Kidney (tissue), 22 donors: ENCODE measurements at places on chromosomes 12 and 14. TPM values are rescaled to one million over a fixed set of nuclear protein-coding genes. Genes with fewer than 3 reads are reported as not detected.

The KCNK10 gene
- 0.54 TPM for total RNA-seq

The KLRC4 gene
- 1.4 TPM for total RNA-seq

The RTL1 gene
- not detected for total RNA-seq

The EPYC gene
- total RNA-seq, result not detected

The MUCL1 gene
- not detected for total RNA-seq

The ARMH4 gene
- 4.9 TPM for total RNA-seq

The ADGRD1 gene
- 6.7 TPM for total RNA-seq

- H3K36me3 ChIP-seq, result no peaks in the 10 kb centered on the region
- DNase-seq, result no peak
- no peak overlapping the region for H3K27ac ChIP-seq
- H3K4me3 ChIP-seq, result no peak overlapping the region
- no peaks in the 10 kb centered on the region for H3K4me1 ChIP-seq
These were observed 72.9 kb downstream of the CDK17 start for GRCh38 chr12:96327346-96327745.

DNA sequence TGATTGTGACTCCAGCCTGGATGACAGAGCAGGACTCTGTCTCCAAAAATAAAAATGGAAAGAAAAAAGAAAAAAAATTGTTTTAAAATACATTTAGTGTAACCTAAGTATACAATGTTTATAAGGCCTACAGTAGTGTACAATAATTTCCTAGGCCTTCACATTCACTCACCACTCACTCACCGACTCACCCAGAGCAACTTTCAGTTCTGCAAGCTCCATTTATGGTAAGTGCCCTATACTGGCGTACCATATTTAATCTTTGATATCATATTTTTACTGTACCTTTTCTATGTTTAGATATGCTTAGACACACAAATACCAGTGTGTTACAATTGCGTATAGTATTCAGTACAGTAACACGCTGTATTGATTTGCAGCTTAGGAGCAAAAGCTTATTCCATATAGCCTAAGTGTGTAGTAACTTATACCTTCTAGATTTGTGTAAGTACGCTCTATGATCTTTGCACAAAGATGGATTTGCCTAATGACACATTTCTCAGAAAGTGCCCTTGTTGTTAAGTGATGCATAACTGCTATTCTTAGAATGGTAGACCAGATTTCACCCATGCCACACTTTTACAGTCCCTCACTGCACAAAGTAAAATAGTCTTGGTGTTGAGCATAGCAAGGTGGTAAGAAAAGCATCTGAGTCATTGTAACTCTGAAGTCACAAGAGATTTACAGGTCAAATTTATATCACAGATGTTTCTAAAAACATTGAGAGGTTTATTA is 151.9 kb downstream of the LRRK2 start:
- no peak overlapping the region for H3K27ac ChIP-seq
- no peaks in the 10 kb centered on the region for H3K27me3 ChIP-seq

- no peak overlapping the region for H3K4me3 ChIP-seq
- no peaks in the 10 kb centered on the region for H3K4me1 ChIP-seq
- H3K36me3 ChIP-seq, result no peaks in the 10 kb centered on the region
- no peak overlapping the region for H3K27ac ChIP-seq
These were observed 5.5 kb upstream of the GABARAPL1 start for GRCh38 chr12:10207136-10207535.

- no peaks in the 10 kb centered on the region for H3K4me1 ChIP-seq
- no peak overlapping the region for H3K4me3 ChIP-seq
- H3K27me3 ChIP-seq, result no peaks in the 10 kb centered on the region
- no peaks in the 10 kb centered on the region for H3K36me3 ChIP-seq
- H3K27ac ChIP-seq, result no peak overlapping the region
These were observed 310.0 kb upstream of the DDHD1 start for GRCh38 chr14:53462931-53463778.

GRCh38 chr14:73462048-73462715 is 3.8 kb upstream of the NUMB start:
- H3K36me3 ChIP-seq, result no peaks in the 10 kb centered on the region
- peak overlapping the region; percentile 63 for H3K27ac ChIP-seq
- peak overlapping the region; percentile 47 for H3K4me3 ChIP-seq
- DNase-seq, result no peak
- peaks cover 33% of the 10 kb centered on the region for H3K4me1 ChIP-seq

DNA sequence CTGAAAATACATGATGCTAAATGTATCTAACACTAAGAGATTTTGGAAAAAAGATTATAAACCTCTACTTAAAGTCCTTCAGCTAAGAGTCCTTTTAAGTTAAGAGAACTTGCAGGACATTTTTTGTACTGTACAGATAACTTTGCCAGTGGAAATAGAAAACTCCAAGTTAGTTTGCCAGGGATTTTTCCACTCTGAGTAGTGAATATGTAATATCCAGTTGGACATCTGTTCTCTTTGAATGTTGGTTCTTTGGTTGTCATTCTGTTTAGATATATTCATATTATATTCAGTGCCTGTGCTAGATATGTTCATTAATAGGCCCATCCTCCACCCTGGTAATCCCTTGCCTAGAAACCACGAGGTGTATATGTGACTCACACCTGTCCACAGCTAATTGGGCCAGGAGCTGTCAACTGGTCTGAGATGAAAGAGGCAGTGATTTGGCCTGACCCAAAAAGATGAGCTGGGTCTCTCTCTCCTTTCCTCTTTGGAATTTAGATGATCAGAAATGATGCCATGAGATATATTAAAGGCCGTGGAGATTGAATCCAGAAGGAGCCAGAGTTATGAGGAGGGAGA is 261.0 kb upstream of the LRIG3 start:
- no peak overlapping the region for H3K27ac ChIP-seq
- H3K4me3 ChIP-seq, result no peak overlapping the region
- no peaks in the 10 kb centered on the region for H3K36me3 ChIP-seq

DNA sequence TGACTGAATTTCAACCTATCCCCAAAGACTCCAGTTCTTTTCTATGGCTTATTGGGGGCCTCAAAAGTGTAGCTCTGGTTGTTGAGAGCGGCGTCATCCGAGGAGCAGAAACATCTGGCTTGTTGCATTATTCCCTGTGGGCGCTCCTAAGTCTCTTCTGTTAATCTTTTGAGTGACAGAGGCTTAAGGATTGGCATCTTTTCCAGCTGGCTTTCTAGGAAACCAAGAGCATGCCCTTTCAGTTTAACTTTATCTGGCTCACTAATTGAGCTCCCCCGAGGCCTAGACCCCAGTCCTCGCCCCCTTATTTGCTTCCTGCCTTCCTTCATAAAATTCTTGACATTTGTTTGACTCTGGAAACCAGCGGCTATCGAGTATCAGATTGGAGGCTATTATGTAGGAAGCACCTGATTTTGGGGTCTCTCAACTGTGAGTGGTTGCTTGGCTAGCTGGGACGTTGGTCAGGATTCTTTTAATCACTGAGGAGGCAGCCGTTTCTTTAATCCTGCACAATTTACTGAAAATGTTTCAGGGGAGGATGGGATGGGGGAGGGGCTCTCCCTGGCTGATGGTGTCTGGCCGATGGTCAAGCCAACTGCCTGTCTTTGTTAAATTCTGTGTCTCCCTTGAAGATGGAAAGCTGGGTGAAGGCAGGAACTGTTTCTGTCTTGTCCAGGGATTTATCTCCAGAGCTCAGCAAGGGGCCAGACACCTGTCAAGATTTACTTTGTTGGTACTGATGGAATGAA is 3.1 kb downstream of the SMOC1 start:
- peaks cover 2% of the 10 kb centered on the region for H3K4me1 ChIP-seq
- H3K4me3 ChIP-seq, result no peak overlapping the region
- H3K36me3 ChIP-seq, result no peaks in the 10 kb centered on the region
- no peak overlapping the region for H3K27ac ChIP-seq

DNA sequence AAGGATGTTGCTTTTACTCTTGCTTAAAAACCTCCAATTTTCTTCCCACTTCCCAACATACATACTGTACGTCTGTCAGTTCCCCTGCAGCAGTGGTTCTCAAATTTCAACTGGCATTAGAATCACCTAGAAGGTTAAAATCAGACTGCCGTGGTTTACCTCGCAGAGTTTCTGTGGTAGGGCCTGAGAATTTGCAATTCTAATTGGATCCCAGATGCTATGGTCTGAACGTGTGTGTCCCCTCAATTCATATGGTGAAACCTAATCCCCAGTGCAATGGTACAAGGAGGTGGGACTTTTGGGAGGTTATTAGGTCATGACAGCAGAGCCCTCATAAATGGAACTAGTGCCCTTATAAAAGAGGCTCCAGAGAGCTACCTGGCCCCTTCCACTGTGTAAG is 226.9 kb downstream of the CRADD start:
- no peaks in the 10 kb centered on the region for H3K4me1 ChIP-seq
- H3K36me3 ChIP-seq, result no peaks in the 10 kb centered on the region
- H3K27me3 ChIP-seq, result no peaks in the 10 kb centered on the region
- no peak for DNase-seq
- H3K4me3 ChIP-seq, result no peak overlapping the region

DNA sequence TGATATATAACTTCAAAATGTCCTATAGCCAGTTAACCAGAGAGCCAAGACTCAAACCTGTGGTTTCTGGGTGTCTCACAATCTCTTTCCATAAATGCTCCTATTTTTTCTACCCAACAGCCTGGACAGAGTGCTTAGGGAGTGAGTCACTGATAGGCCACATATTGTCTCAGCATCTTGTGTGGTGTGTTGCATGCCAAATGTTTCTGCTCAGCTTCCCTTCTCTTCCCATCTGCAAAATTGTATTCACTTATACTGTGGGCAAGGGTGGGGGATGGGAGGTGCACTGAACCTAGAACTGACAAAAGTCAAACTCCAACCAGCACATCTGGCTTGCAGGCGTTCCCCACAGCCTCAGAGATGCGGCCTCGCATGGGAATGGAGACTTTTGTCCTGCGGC is 123.3 kb downstream of the KCNA5 start:
- no peak overlapping the region for H3K27ac ChIP-seq
- no peaks in the 10 kb centered on the region for H3K27me3 ChIP-seq
- no peak overlapping the region for H3K4me3 ChIP-seq
- no peaks in the 10 kb centered on the region for H3K36me3 ChIP-seq
- DNase-seq, result no peak
- H3K4me1 ChIP-seq, result no peaks in the 10 kb centered on the region

GRCh38 chr14:27267876-27268275 is 670.0 kb upstream of the NOVA1 start:
- H3K36me3 ChIP-seq, result no peaks in the 10 kb centered on the region
- H3K4me1 ChIP-seq, result no peaks in the 10 kb centered on the region
- H3K27me3 ChIP-seq, result no peaks in the 10 kb centered on the region
- no peak overlapping the region for H3K27ac ChIP-seq

DNA sequence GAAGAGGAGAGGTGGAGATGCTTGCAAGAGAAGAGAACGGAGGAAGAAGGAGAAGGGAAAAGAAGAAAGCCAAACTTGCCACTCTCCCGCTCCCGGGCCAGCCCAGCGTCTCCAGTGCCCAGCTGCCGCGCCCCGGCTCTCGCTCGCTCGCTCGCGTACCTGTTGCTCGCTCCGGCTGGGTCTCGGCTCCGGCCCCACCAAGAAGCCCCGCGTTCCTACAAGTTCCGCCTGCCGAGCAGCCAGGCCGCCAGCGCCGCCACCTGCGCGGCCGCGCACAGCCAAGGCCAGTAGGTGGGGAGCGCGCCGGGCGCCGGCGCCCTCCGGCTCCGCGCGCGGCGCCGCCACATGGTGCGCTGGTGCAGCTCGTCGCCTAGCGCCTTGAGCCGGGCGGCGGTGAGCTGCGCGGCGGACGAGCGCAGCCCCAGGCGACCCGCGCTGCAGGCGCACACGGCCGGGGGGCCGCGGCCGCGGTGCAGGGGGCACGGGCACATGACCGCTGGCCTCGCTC is 370 bp downstream of the HRK start:
- no peaks in the 10 kb centered on the region for H3K4me1 ChIP-seq
- H3K27ac ChIP-seq, result no peak overlapping the region
- H3K27me3 ChIP-seq, result peaks cover 36% of the 10 kb centered on the region
- H3K4me3 ChIP-seq, result no peak overlapping the region
- DNase-seq, result peak; percentile 80

DNA sequence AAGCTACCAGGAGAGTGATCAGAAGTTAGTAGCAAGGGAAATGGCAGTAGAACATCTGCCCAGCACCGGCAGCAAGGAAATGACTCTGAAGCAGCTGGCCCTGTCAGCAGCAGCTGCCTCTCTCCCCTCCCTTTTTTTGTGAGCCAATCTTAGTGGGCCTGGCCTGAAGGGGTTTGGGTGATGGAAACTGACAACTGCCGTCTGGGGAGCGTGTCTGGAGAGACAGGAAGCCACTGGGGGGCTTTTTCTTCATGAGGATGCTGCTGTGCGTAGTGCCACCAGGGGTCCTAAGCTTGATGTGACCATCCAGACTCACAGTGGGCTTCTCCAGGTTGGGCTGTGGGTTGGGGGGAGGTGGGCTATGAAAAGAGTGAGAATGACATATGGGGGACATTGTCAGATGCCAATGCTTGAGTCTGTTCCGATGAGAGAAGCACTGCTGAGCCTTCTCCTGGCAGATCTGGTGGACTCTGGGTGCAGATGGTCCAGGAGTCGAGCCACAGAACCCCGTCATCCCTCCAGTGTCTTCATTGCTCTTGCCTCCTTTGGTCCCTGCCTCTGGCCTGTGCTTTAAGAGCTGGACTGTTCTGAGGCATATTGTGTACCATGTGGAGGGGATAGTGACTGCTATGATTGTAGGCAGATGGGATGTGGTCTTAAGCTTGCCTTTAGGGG is 87.6 kb upstream of the HIF1A start:
- DNase-seq, result no peak
- H3K36me3 ChIP-seq, result no peaks in the 10 kb centered on the region
- no peaks in the 10 kb centered on the region for H3K27me3 ChIP-seq
- H3K27ac ChIP-seq, result no peak overlapping the region
- no peak overlapping the region for H3K4me3 ChIP-seq

- no peak overlapping the region for H3K4me3 ChIP-seq
- no peak for DNase-seq
- H3K36me3 ChIP-seq, result no peaks in the 10 kb centered on the region
- H3K27me3 ChIP-seq, result no peaks in the 10 kb centered on the region
These were observed 572.7 kb upstream of the ATP2B1 start for GRCh38 chr12:90281154-90281868.

GRCh38 chr12:45933504-45933903 is 56.9 kb downstream of the SCAF11 start:
- H3K27ac ChIP-seq, result no peak overlapping the region
- peaks cover 6% of the 10 kb centered on the region for H3K36me3 ChIP-seq
- H3K4me1 ChIP-seq, result no peaks in the 10 kb centered on the region
- no peak overlapping the region for H3K4me3 ChIP-seq
- H3K27me3 ChIP-seq, result no peaks in the 10 kb centered on the region
- DNase-seq, result no peak

- H3K4me1 ChIP-seq, result peaks cover 17% of the 10 kb centered on the region
- DNase-seq, result no peak
- no peaks in the 10 kb centered on the region for H3K27me3 ChIP-seq
- H3K36me3 ChIP-seq, result no peaks in the 10 kb centered on the region
These were observed 4.1 kb downstream of the GLRX5 start for GRCh38 chr14:95538801-95539509.

DNA sequence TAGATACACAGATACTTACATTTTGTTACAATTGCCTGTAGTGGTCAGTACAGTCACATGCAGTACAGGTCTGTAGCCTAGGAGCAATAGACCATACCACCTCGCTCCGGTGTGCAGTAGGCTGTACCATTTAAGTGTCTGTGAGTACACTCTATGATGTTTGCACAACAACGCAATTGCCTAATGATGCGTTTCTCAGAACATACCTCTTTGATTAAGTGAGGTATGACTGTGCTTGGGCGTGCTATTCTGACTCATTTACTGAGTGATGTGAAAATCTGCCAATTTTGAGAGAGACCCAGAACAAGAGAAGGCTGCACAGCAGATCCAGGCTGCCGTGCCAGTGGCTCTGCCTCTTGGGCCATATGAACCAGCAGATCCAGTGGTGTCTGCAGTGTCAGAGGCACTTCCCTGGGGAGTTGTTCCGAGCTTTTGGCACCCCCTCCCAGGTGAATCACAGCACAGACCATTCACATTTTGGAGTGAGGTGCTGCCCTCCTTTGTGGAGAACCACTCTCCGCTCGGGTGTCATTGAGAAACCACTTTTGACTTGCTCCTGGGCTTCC is 20.4 kb downstream of the DLK1 start:
- no peaks in the 10 kb centered on the region for H3K27me3 ChIP-seq
- H3K4me1 ChIP-seq, result no peaks in the 10 kb centered on the region
- no peak overlapping the region for H3K27ac ChIP-seq
- DNase-seq, result no peak
- H3K36me3 ChIP-seq, result no peaks in the 10 kb centered on the region
